ENCODE measurements at places on chromosomes 5 and 9. TPM values are rescaled to one million over a fixed set of nuclear protein-coding genes. Genes with fewer than 3 reads are reported as not detected.

GRCh38 chr5:156779436-156779835, 70.7 kb upstream of the PPP1R2B start:
- no peak for DNase-seq
- no peaks in the 10 kb centered on the region for H3K27me3 ChIP-seq
- no peak overlapping the region for H3K4me3 ChIP-seq
- no peaks in the 10 kb centered on the region for H3K4me1 ChIP-seq
- H3K27ac ChIP-seq = no peak overlapping the region

GRCh38 chr5:67142816-67143215, 53.8 kb downstream of the CD180 start:
- H3K4me1 ChIP-seq = peaks cover 5% of the 10 kb centered on the region
- DNase-seq = no peak
- no peak overlapping the region for H3K27ac ChIP-seq
- H3K4me3 ChIP-seq = no peak overlapping the region

NUTM2G gene
- not detected for total RNA-seq

GRCh38 chr9:20838218-20838617, 154.2 kb downstream of the FOCAD start:
- peaks cover 24% of the 10 kb centered on the region for H3K36me3 ChIP-seq
- H3K4me3 ChIP-seq = no peak overlapping the region
- no peak for DNase-seq
- H3K27ac ChIP-seq = no peak overlapping the region
- peaks cover 29% of the 10 kb centered on the region for H3K4me1 ChIP-seq
- no peaks in the 10 kb centered on the region for H3K27me3 ChIP-seq

SAXO1 gene
- total RNA-seq = 0.14 TPM

PRELID2 gene
- 15.6 TPM for total RNA-seq

POU5F2 gene
- total RNA-seq = 0.68 TPM

- H3K36me3 ChIP-seq = no peaks in the 10 kb centered on the region
- peaks cover 55% of the 10 kb centered on the region for H3K4me1 ChIP-seq
- H3K4me3 ChIP-seq = peak overlapping the region; percentile 54
- no peaks in the 10 kb centered on the region for H3K27me3 ChIP-seq
- H3K27ac ChIP-seq = peak overlapping the region; percentile 99
Observed at GRCh38 chr9:105993116-105993854, 298.9 kb downstream of the TMEM38B start.
